CD4-positive, alpha-beta T cell treated with Interleukin-12 subunit alpha and Interleukin-12 subunit beta, for 1 hour (primary cell): ENCODE measurements at places on chromosomes 6 and 20.

DNA sequence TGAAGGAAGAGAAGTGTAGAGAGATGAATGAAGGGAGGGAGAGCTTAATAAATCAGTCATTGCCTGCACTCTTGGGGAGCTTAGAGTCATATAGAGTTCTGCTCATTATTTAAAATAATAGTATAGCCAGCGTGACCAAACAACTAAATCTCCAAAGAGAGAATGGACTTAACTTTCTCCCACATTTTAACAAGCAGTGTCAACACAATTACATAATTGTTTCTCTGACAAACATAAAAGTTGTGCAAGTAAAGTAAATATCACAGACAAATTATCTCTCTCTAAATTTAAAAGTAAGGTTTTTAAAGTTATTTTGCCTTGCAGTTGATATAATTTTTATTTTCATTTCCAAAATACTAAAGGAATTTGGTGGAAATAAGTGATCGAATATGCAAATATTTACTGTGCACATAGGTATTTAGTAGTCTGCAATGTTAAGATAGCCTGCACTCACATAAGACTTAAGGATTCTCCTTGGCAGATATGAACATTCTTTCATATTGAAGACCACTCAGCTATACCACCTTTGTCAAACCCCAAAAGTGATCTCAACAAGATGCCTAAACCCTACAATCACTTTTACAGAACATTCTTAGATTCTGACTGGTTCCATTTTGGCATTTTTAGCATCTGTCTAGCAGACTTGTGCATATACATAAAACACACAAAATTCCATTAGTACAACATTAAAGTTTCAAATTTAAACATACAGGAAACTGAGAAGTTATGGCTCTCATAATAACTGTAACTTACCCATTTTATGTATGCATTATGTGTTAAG is 67.7 kb downstream of the KIF6 start:
- no peak for DNase-seq

GRCh38 chr6:20412682-20413073 is 11.0 kb downstream of the E2F3 start:
- DNase-seq = no peak

DNA sequence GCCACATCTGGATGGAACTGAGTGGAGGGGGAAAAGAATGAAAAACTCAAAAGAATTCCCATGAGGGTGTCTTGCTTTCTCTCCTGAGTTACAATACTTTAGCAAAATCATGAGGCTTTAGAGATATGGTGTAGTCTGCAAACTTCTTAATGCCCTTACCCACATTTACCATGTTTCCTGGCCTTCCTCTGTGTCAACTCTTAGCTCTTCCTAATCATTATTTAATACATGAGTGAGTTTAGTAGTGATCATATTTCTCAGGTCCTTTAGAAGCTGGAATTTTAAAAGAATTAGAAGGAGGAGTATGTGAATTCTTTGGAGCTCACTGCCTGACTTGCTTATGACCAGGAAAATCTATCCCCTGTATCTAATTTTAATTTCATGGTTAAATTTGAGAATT is 39.0 kb downstream of the STX11 start:
- DNase-seq = no peak

- DNase-seq = no peak
These were observed 129.0 kb upstream of the SGK1 start for GRCh38 chr6:134446896-134447295.

DNA sequence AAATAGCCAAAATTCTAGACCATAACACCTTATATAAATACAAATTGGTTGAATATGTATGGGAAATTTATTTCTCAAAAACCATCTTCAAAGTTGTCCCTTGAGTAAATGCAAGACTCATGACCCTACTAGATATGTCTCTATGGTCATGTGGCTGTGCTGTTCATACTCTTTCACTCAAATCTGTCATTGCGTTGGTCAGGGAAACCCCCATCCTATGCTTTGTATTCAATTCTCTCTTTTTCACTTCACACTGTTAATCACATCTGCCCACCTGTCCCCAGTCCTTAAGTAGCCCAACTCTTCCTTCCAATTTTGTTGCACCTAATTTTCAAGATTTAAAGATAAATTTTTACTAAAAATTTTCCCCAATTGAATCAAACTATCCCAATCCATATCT is 51.0 kb downstream of the RPS12 start:
- DNase-seq = no peak

DNA sequence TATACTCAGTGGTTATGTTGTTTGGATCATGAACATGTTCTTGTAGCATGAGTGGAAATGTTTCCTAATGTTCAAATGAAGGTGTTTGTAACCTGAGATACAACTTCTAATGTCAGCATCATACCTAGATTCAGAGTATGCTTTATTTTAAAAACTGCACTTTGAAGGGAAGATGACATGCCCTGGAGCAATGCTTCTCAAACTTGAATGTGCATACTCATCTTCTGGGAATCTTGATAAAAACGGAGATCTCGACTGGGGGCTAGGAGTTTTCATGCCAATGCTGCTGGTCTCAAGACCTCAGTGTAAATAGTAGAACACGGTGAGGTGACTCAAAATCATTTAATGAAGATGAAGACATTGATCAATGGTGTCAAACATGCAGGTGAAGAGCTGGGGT is 440.0 kb upstream of the NOX3 start:
- DNase-seq = no peak

DNA sequence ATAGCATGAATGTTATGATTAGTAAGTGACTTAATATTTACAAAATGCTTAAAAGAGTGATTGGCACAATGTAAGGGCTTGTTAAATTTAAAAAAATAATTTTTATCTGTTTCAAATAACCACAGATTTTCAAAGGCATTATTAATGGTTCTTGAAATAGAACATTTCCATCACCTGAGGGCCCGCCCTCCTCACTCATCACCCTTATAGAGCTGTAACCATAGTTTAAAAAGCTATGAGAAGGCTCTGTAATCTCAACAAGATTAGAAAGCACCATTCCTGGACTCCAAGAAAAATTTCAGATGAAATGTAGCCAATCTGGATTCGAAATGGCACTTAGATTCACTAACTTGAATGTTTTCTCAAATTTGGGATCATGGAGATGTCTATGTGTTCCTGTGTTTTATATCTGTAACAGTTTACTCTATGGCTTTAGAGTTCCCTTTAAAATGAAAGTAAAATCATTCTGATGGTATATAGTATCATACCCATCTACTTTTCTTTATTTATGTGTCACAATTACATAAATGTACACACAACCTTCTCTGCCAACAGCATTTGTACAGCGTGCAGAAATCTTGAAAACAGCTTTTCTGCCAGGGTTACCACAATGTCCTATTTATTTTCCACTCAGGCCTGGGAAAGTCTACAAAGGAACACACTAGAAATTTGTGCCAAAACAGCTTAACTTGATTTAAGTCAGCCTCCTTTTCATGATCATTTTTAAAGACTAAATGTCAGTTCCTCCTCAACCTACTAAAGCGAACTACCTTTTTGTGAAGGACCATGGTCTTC is 207.7 kb downstream of the TBX18 start:
- DNase-seq = no peak

DNA sequence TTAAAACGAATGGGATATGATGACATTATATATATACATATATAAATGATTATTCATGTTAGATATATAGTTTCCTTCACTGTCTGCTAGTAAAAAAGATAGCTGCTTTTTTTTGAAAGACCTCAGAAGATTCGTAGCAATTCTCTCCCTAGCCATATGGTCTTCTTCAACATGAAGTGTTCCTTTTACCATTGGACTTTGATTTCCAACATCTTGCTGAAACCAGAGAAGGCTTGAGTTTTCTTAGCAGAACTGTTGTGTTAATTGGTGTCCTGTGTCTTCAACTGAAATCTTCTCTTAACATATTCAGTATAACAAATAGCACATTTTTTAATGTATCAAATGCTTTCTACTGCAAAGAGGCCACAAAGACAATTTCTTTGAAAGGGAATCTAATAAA is 55.3 kb downstream of the FNDC1 start:
- no peak for DNase-seq

- DNase-seq = no peak
These were observed 88.6 kb downstream of the BFSP1 start for GRCh38 chr20:17442588-17442987.

GRCh38 chr6:133456944-133457343 is 215.8 kb downstream of the EYA4 start:
- DNase-seq = no peak

- DNase-seq = no peak
These were observed 48.8 kb downstream of the TULP4 start for GRCh38 chr6:158361068-158361467.

- no peak for DNase-seq
These were observed 366.4 kb downstream of the PAX1 start for GRCh38 chr20:22071841-22072240.

GRCh38 chr6:32113386-32114352 is 4.5 kb upstream of the TNXB start:
- DNase-seq = no peak

GRCh38 chr20:35252037-35252461 is 25.6 kb downstream of the MMP24 start:
- DNase-seq = peak; percentile 58

GRCh38 chr20:8367689-8368088 is 235.6 kb downstream of the PLCB1 start:
- DNase-seq = no peak
